Progenitor cell of endocrine pancreas (in vitro differentiated cells): ENCODE measurements at places on chromosomes 5 and 9. TPM values are rescaled to one million over a fixed set of nuclear protein-coding genes. Genes with fewer than 3 reads are reported as not detected.

ANKRD20A1 gene
- total RNA-seq = 1.6 and 2.2 TPM in 2 replicates

- H3K4me3 ChIP-seq = no peak overlapping the region
- H3K36me3 ChIP-seq = no peaks in the 10 kb centered on the region
- no peak overlapping the region for H3K27ac ChIP-seq
These were observed 11.2 kb upstream of the ZSWIM6 start for GRCh38 chr5:61320860-61321259.

DNA sequence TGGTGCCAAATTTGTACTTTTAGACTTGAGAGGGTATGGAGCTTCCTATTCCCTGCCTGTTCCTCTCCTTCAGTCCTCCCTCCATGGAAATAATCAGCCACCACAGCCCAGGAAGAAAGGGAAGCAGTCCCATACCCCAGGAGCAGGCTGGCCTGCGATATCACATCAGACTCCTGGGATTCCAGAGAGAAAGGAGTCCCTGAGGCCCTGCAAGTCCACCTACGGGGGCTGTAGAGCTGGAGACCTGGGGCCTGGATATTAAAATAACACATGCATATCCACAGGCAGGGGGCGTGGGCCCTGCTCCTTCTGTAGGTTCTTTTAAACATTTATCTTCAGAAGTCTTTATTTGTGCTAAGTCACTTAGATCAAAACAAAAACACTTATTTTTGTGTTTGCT is 117.2 kb downstream of the TMEM174 start:
- H3K27me3 ChIP-seq = peaks cover 54% of the 10 kb centered on the region
- no peak for DNase-seq
- no peak overlapping the region for H3K27ac ChIP-seq
- no peaks in the 10 kb centered on the region for H3K36me3 ChIP-seq

- H3K4me1 ChIP-seq = peaks cover 6% of the 10 kb centered on the region
- H3K27me3 ChIP-seq = peaks cover 11% of the 10 kb centered on the region
- no peak for DNase-seq
- H3K27ac ChIP-seq = no peak overlapping the region
These were observed 51.4 kb downstream of the ACER2 start for GRCh38 chr9:19460243-19460642.

DNA sequence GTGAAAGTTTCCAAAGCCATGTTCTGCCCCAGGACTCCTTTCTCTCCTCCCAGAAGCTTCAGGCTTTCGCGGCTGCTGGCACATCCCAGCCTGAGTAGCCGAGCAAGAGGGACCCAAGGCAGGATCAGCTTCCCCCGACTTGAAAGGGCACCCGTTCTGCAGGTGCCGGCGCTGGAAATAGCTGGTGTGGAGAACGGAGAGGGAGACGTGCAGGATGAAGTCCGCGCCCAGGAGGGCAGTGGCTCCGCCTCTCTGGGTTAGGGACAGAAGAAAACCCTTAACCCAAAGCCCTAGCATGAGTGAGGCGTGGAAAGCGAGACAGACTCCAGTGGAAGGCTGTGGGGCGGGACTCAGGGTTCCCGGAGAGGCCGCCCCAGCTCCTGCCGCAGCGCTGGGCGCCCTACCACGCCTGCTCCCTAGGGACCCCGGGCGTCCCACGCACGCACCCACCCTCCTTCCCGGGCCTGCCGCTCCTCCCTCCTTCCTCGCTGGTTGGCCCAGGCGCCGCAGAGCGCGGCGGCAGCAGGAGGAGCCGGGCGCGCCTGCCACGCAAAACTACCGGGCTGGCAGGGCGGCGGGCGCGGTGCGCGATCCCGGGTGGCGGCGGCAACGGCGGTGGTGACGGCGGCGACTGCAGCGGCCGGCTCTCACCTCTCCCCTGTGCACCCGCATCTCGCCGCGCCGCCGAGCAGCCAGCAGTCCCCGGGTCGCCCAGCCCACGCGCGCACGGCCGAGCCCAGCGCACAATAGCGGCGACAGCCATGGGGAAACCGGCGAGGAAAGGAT is at the start of gene SLC1A1:
SLC1A1 (plus strand) TSS at position 550 of the 786 bp plus-strand sequence; CDS start at position 762, 212 bp downstream.
- peak within 1 kb of the TSS; percentile 90 for H3K4me3 ChIP-seq
- DNase-seq = peak; percentile 36
- H3K4me1 ChIP-seq = peaks cover 18% of the 10 kb centered on the region
- peak within 1 kb of the TSS; percentile 89 for H3K27ac ChIP-seq
